Brain microvascular endothelial cell (primary cell): ENCODE measurements at places on chromosomes 2 and 18.
A peak's percentile ranks its signal among the peaks of the same experiment; 100 is the strongest.

GRCh38 chr2:200747668-200748618, 63.8 kb upstream of the BZW1 start:
- DNase-seq, result peak; percentile 99

DNA sequence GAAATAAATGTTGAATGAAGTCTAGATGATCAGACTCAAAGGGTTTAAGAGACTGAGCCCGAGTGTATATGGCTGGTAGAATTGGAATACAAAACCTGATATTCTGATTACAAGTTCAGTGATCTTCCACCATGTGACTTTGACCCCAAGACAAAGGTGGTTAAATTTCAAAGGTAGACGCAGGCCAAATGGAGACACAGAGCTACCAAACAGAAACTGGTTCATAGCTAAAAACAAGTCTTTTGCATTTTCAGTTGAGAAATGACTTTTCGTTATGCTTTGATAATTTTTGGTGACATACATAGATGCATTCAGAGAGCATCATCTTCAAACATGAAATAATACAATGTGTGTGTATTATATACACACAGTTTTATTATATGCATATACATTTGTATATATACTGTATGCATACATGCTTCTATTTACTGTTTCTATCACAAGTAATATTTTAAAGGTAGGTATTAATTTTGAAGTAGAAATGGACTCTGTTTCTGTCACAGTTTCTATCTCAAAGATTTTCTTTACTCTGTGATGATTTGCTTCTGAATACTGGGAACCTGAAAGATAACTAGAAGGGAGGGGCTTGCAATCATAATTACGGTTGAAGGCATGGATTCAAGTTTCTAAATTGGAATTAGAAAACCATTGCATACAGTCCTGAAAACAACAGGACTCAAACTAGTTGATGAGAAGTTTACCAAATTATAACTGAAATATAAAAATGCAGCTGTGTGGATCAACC, 142.3 kb downstream of the ABCA12 start:
- DNase-seq, result no peak

GRCh38 chr2:241531161-241531722, 22.9 kb upstream of the STK25 start:
- DNase-seq, result no peak

- no peak for DNase-seq
Observed at GRCh38 chr2:164568317-164568716, 53.0 kb downstream of the GRB14 start.

- DNase-seq, result no peak
Observed at GRCh38 chr2:468648-469336, 180.9 kb upstream of the ALKAL2 start.

GRCh38 chr2:10124538-10125045, 2.1 kb downstream of the RRM2 start:
- DNase-seq, result peak; percentile 79

DNA sequence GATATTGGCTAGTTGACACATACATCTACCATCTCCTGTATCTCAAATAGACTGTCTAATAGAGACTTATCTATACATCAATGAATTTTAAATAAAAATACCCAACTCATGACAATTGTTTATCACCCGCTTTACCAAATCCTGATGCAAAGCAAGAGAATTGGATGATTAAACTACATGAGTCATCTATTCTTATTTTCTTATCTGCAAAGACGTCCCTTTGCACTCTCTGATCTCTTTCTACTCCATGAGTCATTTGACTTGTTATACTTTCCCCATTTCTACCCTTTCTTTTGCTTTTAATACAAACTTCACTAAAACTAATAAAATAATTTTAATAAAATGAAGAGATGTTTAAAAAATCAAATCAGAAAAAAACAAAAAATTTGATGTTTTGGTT, 261.7 kb upstream of the MAP2 start:
- DNase-seq, result no peak

DNA sequence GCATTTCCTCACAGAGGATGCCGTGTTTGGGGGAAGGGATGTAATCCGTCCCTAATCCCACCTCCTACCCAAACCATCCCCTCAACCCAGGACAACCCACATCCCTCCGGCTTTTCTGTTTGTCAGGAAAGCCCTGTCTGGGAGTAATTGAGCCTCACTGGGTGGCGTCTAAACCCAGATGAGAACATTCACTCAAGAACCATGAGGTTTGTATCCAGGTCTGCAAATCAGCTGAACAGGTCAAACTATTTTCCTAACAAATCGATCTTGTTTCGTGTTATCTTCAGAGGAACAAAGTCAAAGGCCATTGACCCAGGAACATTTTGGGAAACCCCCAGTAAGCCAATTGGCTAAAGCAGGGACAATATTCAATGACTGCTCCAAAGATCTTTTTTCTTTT, 25.7 kb downstream of the CYP27C1 start:
- DNase-seq, result no peak

DNA sequence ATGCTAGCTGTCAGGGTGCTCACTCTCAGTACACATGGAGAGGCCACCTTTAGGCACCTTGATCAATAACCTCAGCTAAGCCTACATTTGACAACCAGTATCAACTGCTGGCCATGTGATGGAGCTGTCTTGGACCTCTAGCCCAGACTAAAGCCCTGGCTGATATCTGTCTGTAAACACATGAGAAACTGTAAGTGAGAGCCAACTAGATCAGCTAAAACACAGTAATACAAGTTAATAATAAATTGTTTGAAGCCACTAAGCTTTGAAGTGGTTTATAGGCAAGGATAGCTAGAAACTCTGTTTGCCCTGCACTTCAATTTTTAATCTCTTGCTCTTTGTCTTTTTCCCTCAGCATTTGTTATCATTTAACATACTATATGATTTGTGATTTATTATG, 407.1 kb downstream of the SPAG16 start:
- DNase-seq, result no peak

- DNase-seq, result no peak
Observed at GRCh38 chr2:151757861-151758260, 23.6 kb upstream of the NEB start.

- DNase-seq, result peak; percentile 69
Observed at GRCh38 chr2:219402665-219403515, 15.2 kb upstream of the DNPEP start.

GRCh38 chr2:100801402-100801801, 18.5 kb upstream of the NPAS2 start:
- DNase-seq, result no peak

DNA sequence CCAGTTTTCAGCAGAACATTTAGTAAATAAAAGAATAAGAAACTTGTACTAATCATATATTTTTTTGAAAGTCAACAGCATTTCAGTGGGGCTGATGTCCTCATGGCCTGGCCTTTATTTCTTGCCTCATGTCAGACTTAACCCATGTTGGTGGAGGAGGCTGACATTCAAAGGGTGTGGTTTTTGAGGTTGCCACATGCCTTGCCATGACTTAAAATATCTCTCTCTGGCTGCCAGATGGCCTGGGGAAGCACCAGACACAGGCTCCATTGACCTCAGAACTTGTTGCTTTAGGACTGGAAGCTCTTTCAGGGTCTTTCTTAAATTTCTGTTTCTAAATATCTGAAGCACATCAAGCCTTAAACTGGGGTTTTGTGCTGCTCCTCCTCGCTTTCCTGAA, 32.5 kb upstream of the CD28 start:
- DNase-seq, result no peak

DNA sequence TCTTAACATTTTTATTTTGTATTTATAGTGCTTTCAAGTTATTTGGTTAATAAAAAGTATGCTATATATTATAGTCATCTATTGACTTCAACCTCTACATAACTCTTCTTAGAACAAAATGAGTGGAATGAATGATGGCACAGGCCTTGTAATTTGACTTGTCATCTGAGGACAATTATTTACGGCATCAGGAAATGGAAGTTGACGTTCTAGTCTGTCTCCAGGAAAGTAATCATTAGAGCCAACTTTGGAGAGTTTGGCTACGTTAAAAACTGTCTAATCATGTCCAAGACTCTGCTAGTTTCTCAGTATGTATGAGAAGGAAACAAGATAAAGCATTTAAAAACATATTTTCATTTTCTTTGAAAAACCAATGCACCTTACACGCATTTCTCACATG, 353.6 kb downstream of the ARHGAP15 start:
- DNase-seq, result no peak
